ENCODE measurements at places on chromosomes 6 and 20.

GRCh38 chr6:151719070-151719469 lies 88.4 kb upstream of the ESR1 start:
- no peak for DNase-seq

GRCh38 chr20:50281831-50282591 lies 91.4 kb downstream of the CEBPB start:
- no peak for DNase-seq

DNA sequence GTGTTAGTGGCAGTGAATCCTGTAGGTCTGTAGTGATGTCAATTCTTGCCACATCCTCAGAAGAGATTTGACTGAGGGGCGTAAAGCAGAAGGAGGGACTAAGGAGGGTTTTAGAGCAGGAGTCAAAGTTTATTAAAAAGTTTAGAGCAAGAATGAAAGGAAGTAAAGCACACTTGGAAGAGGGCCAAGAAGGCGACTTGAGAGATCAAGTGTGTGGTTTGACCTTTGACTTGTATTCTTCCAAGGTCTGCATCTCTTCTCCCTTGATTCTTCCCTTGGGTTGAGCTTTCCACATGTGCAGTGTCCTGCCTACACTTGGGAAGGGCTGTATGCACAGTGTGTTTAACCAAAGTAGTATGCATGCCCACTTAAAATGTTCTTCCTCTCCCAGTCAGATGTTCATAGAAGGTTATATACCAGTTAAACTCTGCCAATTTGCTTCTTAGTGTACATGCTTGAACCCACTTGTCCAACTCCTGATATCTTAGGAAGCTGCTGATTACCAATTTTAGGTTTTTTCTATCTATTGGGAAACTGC lies 627.6 kb downstream of the MMUT start:
- no peak for DNase-seq

DNA sequence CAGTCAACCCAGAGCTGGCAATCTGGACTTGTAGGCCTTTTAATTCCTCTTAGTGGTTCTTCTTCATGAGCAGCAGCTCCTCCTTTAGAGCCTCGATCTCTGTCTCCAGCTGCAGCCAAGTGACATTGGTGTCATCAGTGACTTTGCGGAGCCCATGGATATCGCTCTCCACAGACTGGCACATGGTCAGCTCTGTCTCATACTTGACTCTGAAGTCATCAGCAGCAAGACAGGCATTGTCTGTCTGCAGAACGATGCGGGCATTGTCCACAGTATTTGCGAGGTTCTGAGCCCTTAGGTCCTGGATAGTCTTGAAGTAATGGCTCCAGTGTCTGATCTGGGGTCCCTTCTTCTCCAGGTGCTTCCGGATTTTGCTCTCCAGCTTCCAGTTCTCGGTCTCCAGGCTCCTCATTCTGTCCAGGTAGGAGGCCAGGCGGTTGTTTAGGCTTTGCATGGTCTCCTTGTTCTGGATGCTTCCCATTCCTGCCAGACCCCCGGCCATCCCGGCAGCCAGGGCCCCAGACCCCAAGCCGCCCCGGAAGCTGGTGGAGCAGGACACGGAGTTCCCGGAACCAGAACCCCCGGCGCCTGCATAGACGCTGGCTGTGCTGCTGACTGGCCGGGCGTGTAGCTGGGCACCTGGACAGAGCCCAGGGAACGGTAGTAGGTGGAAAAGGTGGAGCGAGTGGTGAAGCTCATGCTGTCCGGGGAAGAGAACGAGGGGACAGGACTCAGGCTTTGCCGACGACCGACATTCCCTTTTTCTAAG lies 15.1 kb downstream of the RFPL4B start:
- DNase-seq, result no peak

- no peak for DNase-seq
Observed at GRCh38 chr20:25076201-25076600, 5.7 kb downstream of the VSX1 start.

- DNase-seq, result no peak
Observed at GRCh38 chr6:93272211-93272610, 147.1 kb downstream of the EPHA7 start.

- DNase-seq, result no peak
Observed at GRCh38 chr6:136401749-136402148, 112.1 kb upstream of the BCLAF1 start.

DNA sequence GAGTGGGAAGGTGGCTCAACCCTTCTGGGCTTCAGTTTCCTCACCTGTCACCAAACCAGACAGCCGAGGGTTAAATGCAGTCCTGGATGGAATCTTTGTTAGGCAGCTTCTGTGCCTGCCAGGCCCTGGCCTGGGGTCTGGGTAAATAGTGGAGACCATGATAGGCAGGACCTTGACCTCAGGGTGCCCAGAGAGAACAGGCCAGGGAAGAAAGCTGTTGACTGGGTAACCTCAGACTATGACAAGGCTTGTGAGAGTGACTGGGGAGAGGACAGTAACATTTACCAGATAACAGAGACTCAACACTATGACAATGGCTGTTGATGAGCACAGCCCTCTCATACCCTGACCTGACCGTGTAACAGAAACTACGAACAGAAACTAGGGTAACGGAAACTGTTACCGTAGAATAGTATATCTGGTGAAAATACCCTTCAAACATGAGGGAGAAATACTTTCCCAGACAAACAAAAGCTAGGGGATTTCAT lies 218.3 kb downstream of the PREX1 start:
- no peak for DNase-seq

- no peak for DNase-seq
Observed at GRCh38 chr20:35135867-35136586, 11.1 kb downstream of the EDEM2 start.

DNA sequence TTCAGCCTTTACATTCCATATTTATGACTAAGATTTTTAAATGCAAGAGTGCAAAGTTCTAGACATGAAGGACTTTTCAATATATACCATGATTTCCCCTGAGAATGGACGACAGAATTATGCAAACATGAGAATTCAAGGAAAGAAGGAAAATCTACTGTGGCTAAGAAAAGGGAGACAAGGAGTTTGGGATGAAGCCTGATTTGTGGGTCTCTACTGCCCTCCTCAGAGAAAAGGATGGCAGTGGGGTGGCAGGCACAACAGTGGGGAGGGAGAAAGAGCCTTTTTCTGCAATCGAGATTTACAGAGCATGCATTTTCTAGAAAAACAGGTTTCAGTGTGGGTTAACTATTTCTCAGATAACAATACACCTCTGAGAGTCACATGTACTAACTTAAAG lies 466.9 kb upstream of the NRSN1 start:
- DNase-seq, result no peak

GRCh38 chr6:169921217-169921616 lies 169.8 kb downstream of the ERMARD start:
- no peak for DNase-seq

DNA sequence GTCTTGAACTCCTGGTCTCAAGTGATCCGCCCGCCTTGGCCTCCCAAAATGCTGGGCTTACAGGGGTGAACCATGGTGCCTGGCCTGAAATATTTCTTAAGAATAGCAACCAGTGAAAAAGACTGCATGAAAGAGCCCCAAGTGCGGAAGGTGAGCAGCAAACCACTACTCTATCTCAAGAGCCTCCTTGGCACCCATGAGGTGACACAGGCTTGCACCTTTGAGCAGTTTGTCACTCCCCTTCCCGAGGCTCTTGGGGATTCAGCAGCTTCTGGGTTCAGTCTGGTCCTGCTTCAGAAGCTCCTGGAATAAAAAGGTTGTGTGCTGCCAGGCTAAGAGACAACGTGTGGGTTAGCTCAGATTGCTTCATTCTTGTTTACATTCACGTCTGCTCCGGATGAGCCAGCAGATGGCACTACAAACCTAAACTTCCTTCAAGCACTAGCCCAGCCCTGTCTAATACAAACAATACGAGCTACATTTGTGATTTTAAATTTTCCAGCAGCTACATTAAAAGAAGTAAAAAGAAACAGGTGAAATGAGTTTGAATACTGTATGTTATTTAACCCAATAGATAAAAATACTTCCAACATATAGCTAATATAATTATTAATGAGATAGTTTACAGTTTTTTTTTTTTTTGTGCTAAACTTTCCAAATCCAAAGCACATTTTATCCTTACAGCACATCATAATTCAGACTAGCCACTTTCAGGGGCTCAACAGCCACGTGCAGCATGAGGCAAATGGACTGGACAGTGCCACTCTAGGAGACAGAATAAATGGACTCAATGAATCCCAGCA lies 46.2 kb downstream of the GJA10 start:
- peak; percentile 78 for DNase-seq

DNA sequence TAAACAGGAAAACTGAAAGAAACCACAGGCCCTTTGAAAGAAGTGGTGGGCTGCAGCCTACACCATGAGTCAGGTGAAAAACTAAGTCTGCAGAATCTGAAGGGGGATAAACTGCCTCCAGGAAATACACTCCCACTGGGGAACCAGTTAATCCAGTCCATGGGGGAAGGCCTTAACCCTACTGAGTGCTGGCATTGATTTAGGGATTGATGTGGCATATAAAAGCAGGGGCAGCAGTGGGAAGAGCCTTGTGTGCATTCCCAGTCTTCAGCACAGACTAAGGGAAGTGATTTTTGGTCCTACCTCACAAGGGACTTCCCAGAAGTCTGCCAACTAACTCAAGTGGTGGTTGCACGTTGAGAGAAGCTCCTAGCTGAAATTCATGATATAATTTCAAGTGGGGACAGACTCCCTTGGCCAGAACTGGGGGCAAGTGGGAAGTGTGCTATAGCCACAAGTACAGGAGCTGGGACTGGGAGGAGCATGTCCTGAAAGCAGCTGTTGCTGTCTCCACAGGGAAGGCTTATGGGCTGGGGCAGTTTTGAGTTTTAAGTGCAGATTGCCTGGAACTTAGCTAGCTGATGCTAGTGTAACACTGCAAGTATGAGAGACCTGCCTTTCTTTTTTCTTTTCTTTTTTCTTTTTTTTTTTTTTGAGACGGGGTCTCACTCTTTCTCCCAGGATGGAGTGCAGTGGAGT lies 31.2 kb downstream of the CITED2 start:
- DNase-seq, result no peak

DNA sequence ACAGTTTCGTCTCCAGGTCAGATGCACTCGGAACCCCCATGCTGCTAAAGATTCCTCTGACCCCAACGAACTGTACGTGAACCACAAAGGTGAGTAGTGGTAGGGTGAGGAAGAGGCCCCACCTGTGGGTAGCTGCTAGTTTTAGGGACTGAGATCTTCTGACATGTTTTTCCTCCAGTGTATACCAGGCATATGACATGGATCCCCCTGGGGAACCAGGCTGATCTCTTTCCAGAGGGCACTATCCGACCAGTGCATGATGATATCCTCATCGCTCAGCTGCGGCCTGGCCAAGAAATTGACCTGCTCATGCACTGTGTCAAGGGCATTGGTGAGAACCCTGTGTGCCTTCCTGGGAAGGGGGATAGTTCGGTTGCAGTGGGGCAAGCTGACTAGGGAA lies 3.2 kb downstream of the POLR1C start:
- DNase-seq, result no peak

DNA sequence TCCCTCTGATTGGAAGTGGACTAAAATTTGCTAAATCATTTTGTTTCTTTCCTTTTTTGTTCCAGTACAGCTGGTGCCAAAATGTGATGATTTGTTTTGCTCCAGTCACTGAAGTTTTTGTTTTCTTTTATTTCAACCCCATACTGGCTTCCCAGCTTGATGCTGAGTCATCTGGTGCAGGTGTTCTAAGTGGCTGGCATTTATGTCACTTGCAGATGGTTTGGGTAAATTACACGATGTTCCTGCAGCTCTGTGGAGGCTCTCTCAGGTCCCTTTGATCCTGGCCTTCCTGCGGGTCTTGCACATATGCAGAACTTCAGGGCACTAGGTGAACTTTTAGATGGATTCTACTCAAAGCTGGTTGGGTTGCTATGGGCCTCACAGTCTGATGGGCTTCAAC lies 577.7 kb downstream of the HAO1 start:
- no peak for DNase-seq

GRCh38 chr6:143139239-143139784 lies 78.6 kb downstream of the AIG1 start:
- DNase-seq, result no peak

DNA sequence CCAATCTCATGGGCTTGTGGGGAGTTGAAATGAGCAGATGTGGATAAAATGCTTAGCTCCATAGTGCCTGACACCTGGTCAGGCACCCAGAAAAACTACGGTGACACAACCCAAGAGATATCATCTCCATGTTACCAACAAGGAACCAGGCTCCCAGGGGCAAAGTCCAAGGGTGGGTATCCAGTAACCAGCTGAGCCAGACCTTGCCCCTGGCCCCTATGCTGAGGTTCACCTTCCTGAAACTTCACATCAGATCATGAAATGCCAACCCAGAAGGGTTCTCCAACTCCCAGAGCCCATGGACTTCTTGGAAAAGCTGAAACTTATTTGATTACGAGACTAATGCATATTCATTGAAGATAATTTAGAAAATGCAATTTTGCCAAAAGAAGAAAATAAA lies 141.8 kb upstream of the KCNG1 start:
- no peak for DNase-seq

GRCh38 chr20:3031524-3032147 lies 11.8 kb upstream of the GNRH2 start:
- no peak for DNase-seq

DNA sequence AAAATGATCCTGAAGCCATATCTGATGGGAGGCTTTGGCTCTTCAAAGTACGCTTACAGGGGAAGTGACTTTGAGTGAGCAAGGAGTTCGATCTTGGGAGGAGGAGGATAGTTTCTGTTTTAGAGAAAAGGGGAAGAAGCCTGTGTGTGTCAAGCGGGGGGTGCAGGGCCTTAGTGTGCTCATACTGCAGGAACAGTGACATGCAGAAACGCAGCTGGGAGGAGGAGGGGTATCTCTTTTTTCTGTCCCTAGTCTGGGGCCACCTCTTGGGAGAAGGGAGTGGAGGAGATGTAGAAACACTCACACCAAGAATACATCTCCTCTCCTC lies 19.8 kb downstream of the SIRPD start:
- peak; percentile 9 for DNase-seq

- DNase-seq, result no peak
Observed at GRCh38 chr20:14178952-14179351, 158.5 kb downstream of the FLRT3 start.

DNA sequence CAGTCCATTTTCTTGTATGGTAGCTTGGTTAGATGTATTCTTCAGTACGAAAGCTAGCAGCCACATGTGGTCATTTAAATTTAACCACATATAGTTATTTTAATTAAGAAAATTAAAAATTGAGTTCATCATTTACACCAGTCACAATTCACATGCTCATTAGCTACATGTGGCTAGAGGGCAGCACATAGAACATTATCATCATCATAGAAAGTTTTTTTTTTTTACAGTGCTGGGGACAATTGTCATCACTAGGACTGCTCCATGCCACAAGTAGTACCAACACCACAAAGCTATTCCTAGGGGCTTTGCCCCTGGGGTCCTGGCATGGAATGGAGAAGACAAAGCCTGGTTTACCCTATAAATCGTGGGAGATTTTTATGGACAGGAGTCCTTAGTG lies 30.5 kb downstream of the PLCB4 start:
- no peak for DNase-seq

All from CD4-positive, alpha-beta T cell treated with Interleukin-12 subunit alpha and Interleukin-12 subunit beta, for 1 hour (primary cell).